ENCODE measurements at places on chromosomes 16 and 17.

- no peak for DNase-seq
These were observed 11.4 kb upstream of the CALB2 start for GRCh38 chr16:71347146-71347545.

GRCh38 chr17:10772425-10773380 lies 31.2 kb downstream of the TMEM238L start:
- no peak for DNase-seq

DNA sequence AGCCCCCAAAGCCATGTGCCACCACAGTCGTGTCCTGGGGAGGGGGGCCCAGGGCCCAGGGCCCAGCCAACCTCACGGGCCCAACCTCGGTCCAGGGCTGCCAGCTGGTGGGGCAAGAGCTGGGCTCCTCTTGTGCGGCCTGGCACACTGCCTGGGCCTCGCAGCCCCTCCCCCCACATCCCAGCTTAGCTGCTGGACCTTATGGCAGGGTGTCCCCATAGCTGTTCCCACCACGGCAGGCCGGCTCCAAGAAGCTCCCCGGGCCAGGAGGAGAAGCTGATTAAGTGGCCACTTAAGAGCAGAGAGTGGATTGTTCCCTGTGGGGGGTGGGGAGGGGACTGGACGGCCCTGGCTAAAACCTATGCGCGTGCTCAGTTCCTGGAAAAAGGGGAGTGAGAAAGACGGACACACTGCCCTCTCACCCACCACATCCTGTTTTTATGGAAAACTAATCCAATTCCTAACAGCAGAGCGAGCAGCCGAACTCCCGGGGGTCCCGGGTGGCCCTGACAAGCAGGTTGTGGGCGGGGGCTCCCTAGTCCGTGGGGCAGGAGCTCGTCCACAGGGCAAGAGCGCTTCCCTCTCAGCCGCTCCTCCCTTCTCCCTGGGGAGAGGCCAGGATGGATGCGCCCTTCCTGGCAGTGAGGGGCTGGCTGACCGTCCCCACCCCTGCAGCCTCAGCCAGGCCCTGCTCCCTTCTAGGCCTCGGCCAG lies 16.8 kb downstream of the PIEZO1 start:
- DNase-seq: no peak

DNA sequence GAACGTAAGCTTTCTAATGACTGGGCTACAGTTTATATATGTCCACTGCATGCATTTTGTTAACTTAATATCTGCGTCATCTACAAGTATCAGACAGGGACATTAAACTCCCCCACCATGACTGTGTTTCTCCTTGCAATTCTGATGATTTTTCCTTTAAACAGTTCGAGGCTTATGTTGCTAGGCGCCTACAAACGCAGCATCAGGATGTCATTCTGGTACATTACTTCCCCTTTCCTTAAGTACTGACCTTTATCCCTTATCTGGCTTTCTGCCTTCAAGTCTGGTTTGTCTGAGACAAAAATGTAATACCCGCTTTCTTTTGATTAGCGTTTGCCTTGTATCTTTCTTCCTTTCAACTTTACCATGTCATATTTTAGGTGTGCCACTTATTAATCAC lies 362.4 kb downstream of the SLC39A11 start:
- no peak for DNase-seq
